Cardiac muscle cell (in vitro differentiated cells and primary cell): ENCODE measurements at places on chromosomes 5 and 9.

- no peak for DNase-seq
These were observed 40.8 kb downstream of the BICD2 start for GRCh38 chr9:92723801-92724323.

- DNase-seq: peak; percentile 27
These were observed 28.4 kb upstream of the AOPEP start for GRCh38 chr9:94697972-94698581.

GRCh38 chr5:39998518-39998917, 573.7 kb upstream of the DAB2 start:
- DNase-seq: no peak

DNA sequence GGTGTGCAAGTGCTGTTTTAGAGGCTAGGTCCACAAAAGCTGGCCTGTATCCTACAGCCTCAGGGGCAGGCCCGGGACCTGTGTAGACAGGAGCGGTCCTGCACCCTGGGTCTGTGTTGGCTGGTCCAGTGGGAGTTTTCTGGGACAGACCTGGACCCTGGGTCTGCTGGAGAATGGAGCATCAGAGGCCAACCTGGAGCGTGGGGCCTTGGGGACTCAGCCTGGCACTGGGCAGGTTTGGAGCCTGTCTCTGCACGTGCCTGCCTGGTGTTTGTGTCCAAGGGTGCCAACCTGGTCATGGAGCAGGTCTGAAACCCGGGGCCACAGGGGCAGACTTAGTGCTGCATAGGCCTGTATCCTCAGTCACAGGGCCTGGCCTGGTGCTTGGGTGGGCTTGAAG, 45.8 kb downstream of the SRFBP1 start:
- no peak for DNase-seq

- DNase-seq: peak; percentile 9
These were observed 92.9 kb upstream of the GRHPR start for GRCh38 chr9:37329576-37329975.

- no peak for DNase-seq
These were observed 15.8 kb upstream of the FABP6 start for GRCh38 chr5:160213537-160213936.

DNA sequence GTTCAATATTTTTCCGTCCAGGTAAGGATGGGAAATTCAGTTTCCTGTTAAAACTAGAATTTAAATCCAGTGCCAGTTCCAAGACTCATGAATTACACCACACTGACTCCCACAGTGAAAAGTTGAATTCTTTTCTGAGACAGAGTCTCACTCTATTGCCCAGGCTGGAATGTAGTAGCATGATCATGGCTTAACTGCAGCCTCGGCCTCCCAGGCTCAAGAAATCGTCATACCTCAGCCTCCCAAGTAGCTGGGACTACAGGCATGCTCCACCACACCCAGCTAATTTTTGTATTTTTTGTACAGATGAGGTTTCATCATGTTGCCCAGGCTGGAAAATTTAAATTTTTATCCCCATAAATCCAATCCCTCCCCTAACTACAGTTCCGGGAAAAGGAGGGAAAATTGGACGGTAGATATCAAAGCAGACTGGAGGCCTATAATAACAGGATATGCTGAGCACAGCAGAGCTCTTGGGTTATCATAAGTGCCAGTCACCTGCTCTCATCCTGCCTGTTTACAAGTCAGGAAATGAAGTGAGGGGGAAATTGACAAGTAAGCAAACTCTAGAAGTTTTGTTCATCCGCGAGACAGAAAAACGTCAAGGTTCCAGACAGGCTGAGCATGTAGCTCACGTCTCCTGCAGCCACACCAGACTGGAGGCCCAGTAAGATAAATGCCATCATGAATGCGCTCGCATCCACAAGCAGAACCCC, 105.7 kb downstream of the UGCG start:
- DNase-seq: no peak

- DNase-seq: no peak
These were observed 80.0 kb upstream of the COL5A1 start for GRCh38 chr9:134561427-134562145.

- peak; percentile 73 for DNase-seq
These were observed 74.9 kb downstream of the GTF3C4 start for GRCh38 chr9:132744881-132745755.

DNA sequence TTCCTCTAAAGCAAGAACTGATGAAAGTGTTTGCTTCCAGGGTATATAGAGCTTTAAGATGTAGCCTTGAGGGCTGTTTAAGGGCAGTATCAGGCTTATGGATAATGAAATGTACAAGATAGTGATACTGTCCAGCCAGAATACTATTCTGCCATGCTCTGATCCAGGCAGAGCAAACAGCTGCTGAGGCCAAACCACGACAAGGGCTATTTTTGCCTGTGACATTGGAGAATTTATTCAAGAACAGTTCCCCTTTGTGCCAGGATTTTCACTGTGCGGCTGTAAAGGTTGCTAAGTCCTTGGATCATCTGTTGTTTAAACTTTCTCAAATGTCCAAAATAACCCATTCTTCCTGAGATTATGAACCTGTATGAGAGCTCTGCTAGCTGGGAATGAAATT, 70.4 kb downstream of the OTP start:
- no peak for DNase-seq

DNA sequence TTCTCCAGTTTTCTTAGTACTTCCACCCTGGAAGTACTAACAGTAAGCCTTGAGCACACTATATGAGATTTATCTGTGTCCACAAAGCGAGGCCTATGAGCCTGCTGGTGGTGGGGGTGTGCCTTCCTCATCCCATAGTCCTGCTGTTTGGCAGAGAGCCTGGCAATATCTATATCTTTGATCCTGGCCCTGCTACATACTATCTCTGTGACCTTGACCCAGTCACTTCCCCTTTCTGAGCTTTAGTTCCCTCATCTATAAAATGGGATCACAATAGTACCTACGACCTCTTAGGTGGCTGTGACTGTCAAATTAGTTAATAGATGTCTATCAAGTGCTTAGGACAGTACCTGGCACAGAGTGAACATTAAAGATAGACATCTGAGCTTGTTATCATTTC, 114.6 kb upstream of the SAP30L start:
- DNase-seq: no peak
